ENCODE measurements at places on chromosomes 5 and 9.

GRCh38 chr5:127702434-127702833 is 757 bp upstream of the CCDC192 start:
- DNase-seq = no peak

- DNase-seq = no peak
Observed at GRCh38 chr9:3271581-3271980, 254.2 kb downstream of the RFX3 start.

DNA sequence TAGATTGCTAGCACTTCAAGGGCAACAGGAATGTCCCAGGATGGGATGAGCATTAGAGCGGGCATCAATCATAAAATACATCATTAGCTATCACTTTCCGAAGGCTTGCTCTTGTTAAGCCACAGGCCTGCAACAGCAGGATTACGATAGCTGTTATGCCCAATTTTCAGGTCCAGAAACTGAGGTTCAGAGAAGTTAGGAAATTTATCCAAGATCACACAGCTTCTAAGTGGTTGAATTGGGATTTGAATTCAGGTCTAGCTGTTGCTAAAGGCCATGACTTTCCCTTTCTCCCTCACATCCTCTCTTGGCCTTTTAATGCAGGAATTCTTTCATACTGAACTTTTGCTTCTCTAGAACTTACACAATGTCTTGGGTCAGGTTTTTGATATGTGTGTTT is 119.4 kb upstream of the ERCC6L2 start:
- no peak for DNase-seq

- DNase-seq = no peak
Observed at GRCh38 chr5:56861893-56862485, 46.6 kb downstream of the MAP3K1 start.

GRCh38 chr9:132946211-132946610 is 1.8 kb upstream of the TSC1 start:
- DNase-seq = no peak

DNA sequence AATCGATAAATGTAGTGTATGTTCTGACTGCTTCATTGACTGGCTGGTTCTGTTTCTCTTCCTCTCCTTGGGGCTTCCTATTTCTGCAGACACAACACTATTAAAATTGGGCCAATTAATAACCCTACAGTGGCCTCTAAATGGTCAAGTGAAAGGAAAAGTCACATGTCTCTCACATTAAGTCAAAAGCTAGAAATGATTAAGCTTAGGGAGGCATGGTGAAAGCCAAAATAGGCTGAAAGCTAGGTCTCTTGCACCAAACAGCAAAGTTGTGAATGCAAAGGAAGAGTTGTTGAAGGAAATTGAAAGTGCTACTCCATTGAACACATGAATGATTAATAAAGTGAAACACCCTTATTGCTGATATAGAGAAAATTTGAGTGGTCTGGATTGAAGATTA is 58.2 kb downstream of the CCNH start:
- DNase-seq = no peak

GRCh38 chr9:75147638-75148037 is 59.3 kb downstream of the OSTF1 start:
- no peak for DNase-seq

DNA sequence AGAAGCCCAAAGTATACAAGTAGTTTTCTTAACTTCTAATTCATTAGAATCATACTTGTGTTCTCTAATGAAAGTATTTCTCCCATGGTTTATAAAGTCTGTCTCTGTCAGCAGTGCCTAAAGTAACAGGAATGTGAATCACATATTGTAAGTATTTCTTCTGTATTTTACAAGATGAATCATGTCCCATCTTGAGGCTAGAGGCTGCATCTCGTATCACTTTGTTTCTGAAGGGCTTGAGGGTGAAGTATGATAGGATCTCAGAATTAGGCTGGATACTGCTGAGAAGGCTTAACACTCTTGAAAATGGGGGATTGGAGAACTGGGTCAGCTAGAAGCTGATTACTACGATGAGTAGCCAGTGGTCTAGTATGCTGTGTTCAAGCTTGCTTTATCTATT is 242.2 kb upstream of the ACTBL2 start:
- no peak for DNase-seq

DNA sequence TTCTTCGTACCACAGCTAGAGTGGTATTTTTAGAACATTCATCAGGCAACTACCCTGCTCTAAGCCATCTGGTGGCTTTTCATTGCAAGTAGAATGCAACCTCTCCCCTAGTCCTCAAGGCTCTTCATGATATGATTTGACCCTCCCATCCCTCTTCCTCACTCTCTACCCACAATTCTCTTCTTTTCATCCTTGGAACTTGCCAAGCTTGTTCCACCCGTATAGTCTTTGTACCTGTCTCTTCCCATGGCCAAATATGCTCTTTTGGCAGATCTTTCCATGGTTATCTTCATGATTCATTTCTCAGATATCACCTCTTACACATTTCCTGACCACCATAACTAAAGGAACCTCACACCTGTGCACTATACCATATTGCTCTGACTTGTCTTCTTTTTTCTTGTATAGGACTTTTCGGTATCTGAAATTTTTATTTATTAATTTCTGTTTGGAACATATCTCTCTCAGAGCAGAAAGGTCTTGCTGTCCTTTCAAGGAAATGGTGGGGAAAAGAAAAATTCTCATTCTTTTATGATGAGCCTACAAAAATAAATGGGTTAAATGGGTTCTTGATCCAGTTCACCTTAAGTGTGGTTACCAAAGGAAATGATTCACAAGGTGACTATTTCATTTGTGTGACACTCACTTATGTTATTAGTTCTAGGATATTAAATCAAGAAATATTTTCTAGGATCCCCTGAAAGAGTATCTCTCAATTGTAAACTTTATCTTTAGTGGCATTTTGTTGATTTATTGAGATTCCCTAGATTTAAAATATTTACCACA is 3.7 kb upstream of the CD274 start:
- DNase-seq = no peak

- peak; percentile 4 for DNase-seq
Observed at GRCh38 chr5:127757576-127757975, 54.4 kb downstream of the CCDC192 start.

DNA sequence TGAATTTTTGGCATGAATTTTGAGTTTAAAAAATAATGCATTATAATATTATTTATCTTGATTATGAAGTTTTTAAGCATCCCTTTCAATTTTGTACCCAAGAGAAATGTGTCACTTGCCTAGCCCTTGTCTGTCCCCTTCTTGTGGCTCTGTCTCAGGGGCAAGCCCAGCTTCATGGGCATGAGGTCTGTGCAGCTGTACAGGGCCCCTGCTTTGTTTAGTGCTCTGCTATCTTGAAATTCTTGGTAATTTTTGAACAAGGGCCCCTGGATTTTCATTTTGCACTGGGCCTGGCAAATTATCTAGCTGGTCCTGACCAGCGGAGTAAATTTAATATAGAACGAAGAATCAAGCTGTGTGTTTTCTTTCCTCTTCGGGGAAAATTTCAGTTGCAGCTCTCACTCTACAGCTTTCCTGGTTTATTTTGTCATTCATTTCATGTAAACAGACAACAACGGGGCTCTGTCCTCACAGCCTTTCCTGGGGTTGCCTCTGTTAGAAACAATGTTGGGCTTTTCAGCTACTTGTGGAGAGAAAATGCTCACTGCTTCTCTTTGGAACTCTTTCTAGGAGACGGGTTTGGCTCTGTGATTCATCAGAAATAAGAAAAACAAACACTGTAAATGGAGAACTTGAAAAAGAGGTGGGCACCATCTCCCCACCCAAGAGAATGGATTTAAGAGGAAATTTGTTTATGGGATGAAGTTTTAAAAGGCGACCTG is 41.1 kb downstream of the LIX1 start:
- DNase-seq = no peak

DNA sequence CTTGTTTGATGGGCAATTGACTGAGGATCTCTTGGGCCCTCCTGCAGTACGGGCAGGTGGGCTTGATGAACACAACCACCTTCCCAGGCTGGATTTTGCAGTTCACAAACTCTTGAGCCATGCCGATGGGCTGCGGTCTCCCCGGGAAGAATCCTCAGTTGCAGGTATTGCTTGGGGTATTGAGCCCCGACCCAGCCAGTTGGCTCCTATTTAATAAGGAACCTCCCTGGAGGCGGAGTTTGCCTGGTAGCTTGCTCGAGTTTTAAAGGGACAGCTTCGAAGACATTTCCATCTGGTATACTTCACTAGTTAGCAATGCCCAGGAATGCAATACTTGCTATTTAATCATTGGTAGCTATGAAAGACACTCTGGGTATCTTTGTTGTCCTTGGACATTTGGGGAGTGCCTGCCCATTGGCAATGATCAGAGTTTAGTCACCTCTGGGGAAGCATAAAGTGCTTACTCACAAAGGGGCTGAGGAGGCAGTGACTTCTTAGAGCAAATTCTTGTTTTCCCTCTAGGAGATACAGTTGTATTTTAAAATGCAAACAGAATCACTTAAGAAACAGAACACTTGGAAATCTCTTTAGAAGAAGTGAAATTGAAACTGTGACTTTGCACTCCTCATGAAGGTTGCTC is at the start of gene GLRX:
GLRX (minus strand) TSS at position 185 of the 640 bp plus-strand sequence; CDS start at position 121, 64 bp downstream.
- peak; percentile 22 for DNase-seq

- no peak for DNase-seq
Observed at GRCh38 chr5:123705741-123706140, 193.8 kb downstream of the CSNK1G3 start.

DNA sequence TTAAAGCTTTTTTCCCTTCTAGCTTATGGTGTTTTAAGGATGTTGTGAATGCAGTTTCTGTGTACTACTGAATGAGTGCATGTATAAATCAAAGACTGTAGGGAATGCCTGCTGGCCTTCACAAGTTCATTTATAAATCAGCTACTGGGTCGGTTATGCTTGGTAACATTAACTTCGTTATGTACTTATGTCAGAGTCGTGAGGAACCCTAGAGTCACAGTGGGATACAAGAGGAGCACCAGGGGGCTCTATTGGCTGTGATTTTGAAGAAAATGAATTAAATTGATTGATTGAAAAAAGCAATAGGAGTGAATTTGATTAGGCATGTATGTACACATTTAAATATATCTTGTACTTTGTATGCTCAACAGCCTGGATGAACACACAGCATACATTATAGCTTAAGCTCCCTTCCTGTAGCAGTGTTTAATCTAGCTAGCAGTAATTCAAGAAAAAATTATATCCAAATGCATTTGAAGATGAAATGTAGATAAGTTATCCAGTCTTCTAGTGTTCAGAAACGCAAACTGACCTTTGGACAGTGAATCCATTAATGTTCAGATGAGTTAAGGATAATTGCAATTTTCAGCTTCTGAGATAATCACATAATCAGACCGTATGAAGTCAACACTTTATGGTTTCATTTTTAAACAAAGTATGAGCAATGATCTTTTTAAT is 204.2 kb downstream of the KDM4C start:
- DNase-seq = no peak

DNA sequence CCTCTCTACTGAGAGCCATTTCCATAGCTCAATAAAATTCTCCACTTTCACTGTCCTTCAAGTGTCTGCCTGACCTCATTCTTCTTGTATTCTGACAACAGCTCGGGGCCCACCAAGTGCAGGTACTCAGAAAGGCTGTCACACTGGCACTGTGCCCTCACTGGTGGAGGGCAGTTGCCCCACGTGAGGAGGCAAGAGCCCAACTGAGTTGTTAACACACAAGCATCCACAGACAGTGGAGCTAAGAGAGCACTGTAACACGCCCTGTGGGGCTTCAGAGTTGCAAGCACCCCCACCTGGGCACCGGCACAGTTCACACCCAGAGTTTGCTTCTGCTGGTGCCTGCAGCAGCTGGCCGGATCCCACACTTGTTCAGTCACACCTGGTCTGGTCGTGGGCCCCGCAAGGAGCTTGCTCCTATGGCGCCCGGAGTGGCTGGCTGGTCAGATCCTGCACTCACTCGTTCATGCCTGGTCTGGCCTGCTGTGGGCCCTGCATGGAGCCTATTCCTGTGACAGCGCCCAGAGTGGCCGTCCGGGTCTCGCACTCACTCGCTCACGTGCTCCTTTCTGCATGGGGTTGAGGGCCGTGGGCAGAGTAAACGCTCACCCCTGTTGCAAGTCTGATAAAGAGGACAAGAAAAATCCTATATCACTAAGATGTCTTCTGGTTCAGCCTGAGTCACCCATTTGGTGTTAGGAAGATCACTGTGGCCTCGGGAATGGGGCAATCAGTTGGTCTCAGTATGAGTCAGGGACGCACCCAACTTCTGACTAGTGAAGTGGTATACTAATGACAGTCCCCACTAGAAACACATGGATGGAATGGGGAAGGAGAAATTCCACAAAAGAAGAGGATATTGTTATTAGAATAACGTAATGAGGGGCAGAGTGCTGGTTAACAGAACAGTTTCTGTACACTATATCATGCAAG is 87.0 kb upstream of the CCNH start:
- DNase-seq = no peak

GRCh38 chr5:39714036-39714698 is 289.4 kb upstream of the DAB2 start:
- DNase-seq = peak; percentile 50

DNA sequence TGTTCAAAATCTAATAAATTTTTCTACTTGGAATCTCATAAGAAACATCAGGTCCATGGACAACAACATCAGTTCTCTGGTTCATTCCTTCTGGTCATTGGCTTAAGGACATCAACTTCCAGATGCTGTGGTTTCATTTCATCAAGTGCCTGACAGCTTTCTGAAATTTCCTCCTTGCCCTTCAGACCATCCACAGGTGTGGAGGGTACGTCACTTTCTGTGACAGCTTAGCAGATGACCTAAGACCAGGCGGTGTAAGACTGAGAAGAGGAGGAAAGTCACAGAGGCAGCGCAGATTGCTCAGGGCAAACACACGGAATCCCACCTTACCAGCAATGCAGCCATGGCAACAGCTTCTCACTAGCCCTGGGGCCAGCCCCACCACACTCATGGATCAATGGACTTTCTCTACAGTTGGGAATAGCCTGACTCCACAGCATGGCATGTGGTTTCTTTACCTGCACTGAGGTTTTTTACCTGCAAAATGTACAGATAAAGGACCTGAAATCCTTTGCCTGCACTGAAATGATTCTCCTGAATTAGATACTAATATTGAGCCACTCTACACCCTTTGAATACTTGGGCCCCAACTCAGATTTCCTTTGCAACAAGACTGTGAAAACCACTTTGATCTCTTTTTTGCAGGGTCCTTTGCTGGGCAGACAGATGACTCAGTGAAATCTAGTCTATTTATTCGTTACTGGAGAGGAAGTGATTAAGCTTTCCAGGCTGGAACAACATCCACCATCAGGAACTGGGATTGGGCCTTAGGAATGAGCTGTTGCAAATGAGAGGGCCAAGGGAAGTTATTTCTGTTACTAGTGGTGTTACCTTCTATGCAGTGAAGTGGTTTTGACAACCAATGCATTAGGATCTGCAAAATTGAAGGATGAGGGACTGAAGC is 26.9 kb downstream of the TICAM2 start:
- DNase-seq = no peak

GRCh38 chr9:91296354-91296753 is 65.4 kb downstream of the AUH start:
- no peak for DNase-seq

DNA sequence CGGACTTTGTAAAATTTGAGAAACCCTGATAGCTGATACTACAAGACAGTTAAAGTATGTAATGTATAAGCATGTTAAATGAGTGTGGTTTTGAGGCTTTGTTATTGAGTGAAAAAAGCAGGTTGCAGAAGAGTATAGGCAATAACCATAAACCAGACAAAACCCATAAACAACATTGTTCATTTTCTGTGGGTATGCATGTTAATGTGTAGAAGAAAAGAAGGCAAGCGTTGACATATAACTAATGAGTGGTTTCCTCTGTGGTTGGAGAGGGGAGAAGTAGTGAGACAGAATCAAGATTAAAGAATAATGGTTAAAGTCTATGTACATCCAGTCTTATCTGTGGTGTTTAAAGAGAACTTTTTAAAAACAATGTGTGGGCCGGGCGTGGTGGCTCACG is 26.2 kb downstream of the RAD23B start:
- DNase-seq = no peak

All from CD4-positive, alpha-beta T cell (primary cell).